ENCODE measurements at places on chromosomes 7 and 10.

DNA sequence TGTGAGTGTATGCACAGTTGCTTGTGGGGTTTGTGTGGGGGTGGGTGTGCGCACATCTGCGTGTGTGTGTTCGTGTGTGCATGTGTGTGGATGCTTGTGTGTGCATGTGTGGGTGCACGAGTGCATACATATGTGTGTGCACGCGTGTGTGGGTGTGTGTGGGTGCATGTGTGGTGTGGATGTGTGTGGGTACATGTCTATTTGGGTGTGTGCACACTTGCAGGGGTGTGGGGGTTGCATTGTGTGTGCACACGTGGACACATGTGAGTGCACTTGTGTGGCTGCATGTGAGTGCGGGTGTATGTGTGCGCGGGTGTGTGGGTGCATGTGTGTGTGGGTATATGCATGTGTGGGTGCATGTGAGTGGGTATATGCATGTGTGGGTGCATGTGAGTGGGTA, 73.7 kb downstream of the NKX6-2 start:
- DNase-seq: no peak

GRCh38 chr7:41219276-41219675, 483.6 kb downstream of the INHBA start:
- no peak for DNase-seq

GRCh38 chr10:102347236-102347828, 48.2 kb upstream of the NFKB2 start:
- no peak for DNase-seq

GRCh38 chr10:87757685-87758084, 60.3 kb downstream of the ATAD1 start:
- DNase-seq: no peak

DNA sequence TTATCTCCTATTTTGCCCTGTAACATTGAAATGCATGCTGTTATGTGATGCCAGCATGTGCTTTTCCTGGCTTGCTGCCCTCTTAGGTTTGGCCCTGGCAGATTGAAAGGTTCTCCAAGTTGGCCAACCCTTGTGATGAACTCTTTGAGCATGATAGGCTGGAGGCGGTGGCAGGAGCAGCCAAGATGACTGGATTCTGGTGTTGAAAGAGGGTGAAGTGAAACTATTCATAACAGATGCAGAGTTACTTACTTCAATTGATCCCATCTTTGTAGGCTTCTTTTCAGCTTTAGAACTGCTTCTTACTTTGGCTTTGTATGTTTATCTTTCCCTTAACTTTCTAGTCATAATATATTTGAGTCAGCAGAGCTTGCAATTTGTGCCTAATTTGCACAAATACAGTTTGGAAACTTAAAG, 57.6 kb downstream of the BICC1 start:
- DNase-seq: no peak

- no peak for DNase-seq
Measured at GRCh38 chr7:4682621-4683042, 537 bp downstream of the FOXK1 start.

GRCh38 chr10:92108747-92109146, 182.1 kb downstream of the CPEB3 start:
- DNase-seq: no peak

DNA sequence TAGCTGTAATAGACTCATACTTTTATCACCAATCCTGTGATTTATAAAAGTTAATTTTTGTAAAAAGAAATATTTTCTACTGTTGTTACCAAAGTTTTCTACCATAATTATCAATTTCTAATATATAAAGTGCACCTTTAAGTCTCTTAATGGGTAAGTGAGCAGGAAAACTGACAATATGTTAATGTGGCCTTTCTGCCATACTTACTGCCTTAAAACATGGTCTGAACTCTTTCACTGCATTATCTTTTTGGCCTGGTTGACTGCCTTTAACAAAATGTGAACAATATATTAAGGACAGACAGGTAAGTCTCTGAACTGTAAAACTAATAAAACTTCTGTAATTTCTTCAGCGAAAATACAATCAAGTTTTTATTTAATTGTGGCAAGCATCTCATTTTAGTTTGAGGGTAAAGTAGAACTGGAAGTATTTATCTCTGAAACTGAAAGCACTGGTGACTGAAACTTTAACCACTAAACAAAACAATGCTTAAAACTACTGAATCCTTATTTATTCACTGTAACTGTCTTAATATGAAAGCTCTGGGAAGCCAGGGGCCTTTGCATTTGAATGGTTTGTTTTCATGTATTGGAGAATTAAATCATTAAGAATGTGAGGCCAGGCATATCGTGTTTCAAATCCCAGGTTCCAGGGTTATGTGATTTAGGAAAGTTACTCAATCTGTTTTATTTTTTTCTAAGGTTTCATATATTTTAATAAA, 948.8 kb upstream of the POT1 start:
- DNase-seq: no peak
